ENCODE measurements at places on chromosomes 3 and 15.

- ATAC-seq, result no peak
Measured at GRCh38 chr3:26480377-26480776, 142.2 kb upstream of the LRRC3B start.

DNA sequence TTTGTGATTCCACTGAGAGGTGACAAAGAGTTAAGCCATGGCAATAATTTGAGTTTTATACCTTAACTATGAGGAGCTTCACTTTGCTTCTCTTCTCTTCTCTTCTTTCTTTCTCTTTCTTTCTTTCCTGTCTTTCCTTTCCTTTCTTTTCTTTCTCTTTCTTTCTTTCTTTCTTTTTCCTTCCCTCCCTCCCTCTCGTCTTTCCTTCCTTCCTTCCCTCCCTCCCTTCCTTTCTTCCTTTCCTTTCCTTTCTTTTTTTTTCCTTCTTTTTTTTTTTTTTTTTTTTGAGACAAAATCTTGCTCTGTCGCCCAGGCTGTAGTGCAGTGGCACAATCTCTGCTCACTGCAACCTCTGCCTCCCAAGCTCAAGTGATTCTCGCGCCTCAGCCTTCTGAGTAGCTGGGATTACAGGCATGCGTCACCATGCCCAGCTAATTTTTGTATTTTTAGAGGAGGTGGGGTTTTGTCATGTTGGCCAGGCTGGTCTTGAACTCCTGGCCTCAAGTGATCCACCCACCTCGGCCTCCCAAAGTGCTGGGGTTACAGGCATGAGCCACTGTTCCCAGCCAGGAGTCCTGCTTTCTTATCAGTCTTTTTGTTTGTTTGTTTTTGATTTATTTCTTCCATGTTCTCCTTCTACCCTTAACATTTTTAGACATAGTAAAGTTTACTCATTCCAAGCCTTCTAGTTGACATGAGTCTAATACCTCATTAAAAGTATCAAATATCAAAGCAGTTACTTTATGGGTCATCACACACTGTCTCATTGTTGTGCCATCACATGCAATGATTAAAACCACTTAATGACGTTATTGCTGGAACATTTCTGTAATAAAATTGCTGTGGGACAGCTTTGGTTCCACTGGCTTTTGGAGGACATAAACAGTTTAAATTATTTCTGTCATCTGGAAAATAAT is 29.9 kb downstream of the SLC49A4 start:
- no peak for ATAC-seq

DNA sequence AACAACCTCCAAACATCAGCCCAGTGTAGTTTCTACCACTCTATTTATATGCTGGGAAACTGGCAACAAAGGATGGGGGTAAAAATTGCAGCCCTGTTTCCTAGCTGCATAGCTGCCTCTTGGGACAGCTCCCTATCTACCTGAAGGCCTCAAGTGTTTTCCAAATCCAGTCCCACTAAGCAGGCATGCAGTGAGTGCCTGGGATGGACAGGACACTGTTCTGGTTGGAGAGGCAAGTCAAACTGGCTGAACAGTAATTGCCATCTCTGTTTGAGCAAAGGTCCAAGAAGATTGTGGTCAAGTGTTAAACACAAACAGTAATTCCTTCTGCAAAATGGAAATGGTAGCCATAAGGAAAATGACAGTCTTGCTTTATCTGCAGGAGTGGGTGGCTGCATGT is 125.4 kb downstream of the FMN1 start:
- no peak for ATAC-seq

GRCh38 chr3:143443851-143444331 is 324.3 kb downstream of the CHST2 start:
- ATAC-seq, result peak; percentile 100

DNA sequence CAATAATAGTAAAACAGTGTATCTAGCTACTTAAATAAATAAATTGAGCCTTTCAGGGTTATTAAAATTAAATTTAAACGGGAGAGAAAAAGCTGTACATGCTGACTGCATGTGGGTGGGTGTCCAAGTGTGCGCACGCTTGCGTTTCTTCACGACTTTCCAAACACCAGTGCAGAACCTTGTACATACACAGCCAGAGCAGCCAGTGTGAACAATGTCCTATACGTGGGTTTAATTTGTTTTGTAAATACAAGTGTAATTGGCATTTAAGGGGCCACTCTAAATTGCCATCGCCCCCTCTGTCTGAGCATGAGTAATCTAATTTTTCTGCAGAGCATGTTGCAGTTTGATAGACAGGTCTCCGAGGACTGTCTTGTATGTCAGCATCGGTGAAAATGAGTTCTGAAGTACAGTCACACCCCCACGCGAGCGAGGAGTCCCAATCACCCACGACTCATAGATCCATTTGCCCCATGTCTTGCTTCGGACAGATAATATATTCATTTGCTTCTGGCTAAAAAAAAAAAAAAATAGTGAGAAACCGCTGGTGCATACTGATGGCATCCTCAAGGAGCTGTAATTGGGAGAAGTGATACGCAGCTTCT is 121.8 kb upstream of the ARRDC4 start:
- ATAC-seq, result no peak
